Left lobe of liver (tissue), 2 donors: ENCODE measurements at places on chromosomes 2 and 18. TPM values are rescaled to one million over a fixed set of nuclear protein-coding genes. Genes with fewer than 3 reads are reported as not detected.

- DNase-seq, result no peak
Measured at GRCh38 chr2:148338541-148338940, 306.0 kb upstream of the EPC2 start.

DNA sequence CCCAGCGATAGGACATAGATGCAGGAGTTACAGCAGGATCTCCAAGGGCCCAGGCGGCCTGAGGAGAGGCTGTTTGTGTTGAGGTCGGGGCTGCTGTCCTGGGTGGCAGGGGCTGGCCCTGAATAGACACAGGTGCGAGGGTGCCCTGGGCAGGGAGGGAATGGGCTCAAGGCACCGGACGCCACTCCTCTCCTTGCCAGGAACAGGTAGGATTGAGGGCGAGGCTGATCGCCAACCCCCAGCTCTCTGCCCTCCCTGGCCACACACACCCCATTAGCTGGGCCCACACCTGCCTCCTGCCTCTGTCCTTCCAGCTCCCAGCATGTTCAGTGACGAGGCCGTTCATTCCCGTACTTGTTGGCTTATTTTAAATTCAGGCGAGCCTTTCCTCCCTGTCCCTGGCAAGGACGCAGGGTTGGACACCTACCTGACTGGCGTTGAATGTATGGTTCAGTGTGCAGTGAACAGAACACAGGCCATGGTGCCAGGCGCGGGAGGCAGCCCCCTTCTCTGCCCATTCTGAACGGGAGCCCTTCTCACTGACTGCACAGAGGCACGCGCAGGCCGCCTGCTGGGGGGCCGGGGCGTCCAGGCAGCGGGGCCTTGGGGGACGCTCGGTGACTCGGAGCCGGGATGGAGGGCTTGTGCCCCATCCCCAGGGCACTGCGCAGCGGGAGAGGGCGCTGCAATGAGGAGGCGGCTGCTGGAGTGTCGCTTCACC lies 41.3 kb upstream of the SNED1 start:
- DNase-seq, result peak; percentile 41

GRCh38 chr2:173766537-173767289 lies 198.5 kb downstream of the SP3 start:
- DNase-seq, result no peak

DNA sequence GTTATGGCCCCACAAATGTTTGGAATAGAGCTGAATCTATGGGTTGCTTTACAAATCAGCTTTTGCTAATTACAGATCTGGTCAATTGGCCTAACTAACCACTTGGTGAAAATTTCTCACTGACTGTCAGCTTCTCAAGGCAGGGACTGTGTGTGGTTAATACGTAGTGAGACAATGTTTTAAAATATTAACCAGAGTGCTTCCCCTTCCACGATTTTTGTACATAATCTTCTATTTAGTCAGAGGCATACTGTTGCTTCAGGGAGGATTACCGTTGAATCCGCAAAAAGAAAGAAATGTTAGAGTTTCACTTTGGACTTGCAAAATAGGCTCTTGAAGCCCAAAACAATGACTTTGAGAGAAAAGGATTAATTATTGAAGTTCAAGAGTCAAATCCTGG lies 14.9 kb upstream of the KCNS3 start:
- DNase-seq, result no peak

Gene KRTCAP3
- 7.1 TPM for total RNA-seq

Gene NYAP2
- not detected for total RNA-seq
